ENCODE measurements at places on chromosomes 13 and 19.
A peak's percentile ranks its signal among the peaks of the same experiment; 100 is the strongest.

DNA sequence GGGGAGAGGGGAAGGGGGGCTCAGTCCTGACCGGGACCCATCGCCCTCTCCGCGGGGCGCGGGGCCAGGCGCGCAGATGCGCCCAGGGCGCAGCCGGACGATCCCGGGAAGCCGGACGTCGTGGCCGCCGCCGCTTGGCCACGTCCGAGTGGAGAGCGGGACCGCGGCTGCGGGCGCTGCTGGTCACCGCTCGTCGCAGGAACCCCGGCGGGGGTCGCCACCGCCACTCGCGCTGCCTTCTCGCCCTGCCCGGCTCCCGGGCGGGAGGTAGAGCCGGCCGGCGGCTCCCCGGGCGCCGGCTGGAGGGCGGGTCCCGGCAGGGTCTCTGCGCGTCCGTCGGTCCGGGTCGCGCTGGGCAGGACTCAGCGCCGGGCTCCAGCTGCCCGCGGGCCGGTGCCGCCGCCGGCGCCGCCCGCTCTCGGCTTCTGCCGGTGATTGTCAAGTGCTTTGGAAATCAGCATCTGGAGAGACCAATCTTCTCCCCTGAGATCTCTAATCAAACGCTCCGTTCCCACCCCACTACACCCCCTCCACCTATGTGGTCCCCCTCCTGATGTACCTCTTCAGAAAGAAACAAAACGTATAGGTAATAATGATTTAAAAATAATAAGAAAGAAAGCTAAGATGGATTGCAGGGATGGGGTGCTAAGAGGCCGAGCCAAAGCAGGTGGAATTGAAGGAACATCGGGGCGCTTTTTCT, 464.4 kb downstream of the ITGBL1 start:
- DNase-seq, result no peak

GRCh38 chr19:5637971-5638370, 15.1 kb downstream of the SAFB start:
- no peak for DNase-seq

DNA sequence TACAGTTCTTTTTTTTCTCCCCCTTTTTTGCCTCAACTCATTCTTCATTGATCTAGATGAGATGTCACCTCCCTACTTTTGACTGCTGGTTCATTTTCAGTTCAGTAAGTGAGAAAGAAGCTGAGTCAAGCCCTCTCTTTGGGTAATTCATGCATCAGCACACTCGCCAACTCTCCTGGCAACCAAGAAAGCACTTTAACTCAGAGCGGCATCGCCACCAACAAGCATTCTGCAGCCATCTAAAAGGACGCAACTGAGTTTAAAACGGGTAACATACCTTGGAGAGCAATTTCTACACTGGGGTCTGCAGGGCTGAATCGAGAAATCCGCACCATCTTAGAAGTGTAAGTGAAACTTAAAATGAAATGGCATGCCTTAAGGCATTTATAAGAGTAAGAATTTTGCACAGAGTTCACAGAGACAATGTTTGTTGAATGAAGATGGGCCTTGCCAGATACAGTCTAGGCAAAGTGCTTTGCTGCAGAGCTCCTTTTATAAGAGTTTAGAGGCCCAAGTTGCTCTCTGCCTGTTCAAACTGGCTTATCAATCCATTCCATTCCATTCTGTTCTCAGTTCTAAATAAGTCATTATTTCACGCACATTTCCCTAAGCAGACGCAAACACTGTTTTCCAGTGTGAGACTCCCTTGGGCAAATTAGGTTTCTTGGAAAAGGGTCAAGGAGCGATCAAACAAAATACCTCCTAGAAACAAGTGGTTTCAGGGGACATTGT, 338.0 kb downstream of the ENOX1 start:
- DNase-seq, result no peak

- DNase-seq, result peak; percentile 56
Measured at GRCh38 chr13:46893798-46894560, 2.9 kb downstream of the HTR2A start.

DNA sequence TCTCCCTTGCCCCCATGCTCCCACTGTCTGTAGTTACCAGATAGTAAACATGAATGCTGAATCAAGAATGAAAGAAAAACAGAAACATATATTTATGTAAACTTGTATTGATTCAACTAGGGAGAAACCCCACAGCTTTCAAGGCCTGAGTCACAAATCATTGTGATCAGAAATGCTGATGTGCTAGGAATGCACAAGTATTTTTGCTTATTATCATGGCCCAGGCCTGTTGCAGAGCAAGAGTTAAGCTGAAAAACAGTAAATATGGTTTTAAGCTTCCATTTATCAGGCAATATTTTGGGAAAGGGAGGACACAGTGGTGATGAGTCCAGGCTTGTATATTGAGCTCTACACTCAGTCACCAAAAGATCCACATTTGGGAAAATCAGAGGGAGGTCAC, 669.6 kb downstream of the DIAPH3 start:
- no peak for DNase-seq

GRCh38 chr13:113559901-113560644, 24.5 kb upstream of the TFDP1 start:
- DNase-seq, result no peak

GRCh38 chr19:1214862-1215731, 9.5 kb downstream of the STK11 start:
- DNase-seq, result peak; percentile 60

DNA sequence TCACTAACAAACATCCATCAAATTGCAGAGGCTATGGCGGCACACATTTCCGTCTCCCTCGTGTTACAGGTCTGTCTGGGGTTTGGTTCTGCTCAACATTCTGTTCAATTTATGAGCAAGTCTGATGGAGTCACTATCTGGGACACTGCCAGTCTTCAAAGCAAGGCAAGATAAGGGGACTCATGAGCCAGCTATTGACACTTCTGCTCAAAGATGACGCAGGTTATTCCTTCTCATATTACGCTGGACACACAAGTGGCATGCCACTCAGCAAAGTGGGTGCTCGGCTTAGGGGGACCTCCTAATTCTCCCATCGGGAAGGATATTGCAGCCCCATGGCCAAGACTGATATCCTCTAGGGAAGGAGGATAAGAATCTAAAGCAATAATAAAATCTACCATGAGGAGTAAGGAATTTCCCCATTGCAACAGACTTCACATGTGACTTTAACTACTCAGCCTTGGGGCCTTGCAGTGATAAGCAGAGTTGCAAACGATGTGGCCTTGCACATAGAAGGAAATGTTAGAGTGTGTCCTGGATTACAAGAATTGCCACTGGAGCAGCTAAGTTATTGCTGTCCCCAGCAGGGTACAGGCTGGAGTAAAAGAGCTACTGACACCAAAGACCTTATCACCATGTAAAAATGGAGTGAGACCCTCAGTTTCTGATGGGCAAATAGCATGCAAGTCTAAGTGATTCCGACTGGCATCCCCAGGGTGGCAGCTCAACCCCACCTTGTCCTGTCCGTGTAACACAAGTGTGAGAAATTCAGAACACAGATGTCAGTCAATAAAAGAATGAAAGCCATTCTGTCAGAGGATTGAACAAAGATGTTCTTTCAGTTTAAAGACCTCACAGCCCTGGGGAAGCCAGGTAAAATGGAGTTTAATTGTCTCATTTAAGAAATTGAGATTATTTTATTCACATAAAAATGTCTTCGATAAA, 306.1 kb downstream of the IRS2 start:
- DNase-seq, result peak; percentile 52

- no peak for DNase-seq
Measured at GRCh38 chr13:57932061-57932460, 300.5 kb downstream of the PCDH17 start.

- DNase-seq, result peak; percentile 57
Measured at GRCh38 chr19:10520652-10521318, 3.5 kb upstream of the S1PR5 start.

GRCh38 chr13:92951273-92951890, 275.2 kb upstream of the GPC6 start:
- no peak for DNase-seq

GRCh38 chr19:54325194-54325621, 12.2 kb upstream of the LILRA5 start:
- DNase-seq, result peak; percentile 71

DNA sequence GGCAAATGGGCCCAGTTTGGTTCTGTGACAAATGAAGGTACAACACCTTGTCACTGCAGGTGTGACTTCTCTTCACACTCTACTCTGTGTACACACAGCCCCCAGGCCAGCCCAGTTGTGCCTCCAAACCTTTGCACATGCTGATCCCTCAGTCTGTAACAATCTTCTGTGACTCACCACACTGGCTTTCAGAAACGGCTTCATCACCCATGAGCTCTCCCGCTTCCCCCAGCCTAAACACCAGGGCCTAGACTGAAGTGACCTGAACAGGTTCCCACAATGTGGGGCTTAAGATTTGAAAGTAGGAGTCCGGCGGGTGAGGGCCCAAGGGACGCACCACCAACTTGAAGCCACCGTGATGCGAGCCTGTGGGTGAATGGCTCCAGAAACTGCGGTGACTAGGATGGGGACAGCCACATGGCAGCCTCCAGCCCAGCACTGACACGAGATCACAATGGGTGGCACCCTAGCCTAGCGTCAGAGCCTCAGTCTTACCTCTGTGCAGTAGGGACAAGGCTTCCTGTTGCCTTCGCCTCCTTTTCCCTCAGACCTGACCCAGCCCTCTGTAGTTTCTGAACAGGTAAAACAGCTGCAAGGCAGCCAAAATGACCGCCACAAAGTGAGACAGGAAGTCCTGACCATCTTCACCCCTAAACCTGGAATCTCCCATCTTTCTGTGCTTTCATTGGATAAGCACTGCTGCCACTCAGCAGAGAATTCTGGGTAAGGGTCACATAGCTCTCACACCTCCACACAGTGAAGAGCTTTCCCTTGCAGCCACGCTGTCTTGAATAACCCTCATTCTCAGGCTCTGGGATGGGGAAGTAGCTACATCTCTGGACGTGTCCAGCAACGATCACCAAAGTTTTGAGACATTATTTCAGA, 34.2 kb upstream of the ZNF599 start:
- peak; percentile 2 for DNase-seq

- DNase-seq, result peak; percentile 41
Measured at GRCh38 chr13:59906413-59907049, 257.2 kb downstream of the DIAPH3 start.

DNA sequence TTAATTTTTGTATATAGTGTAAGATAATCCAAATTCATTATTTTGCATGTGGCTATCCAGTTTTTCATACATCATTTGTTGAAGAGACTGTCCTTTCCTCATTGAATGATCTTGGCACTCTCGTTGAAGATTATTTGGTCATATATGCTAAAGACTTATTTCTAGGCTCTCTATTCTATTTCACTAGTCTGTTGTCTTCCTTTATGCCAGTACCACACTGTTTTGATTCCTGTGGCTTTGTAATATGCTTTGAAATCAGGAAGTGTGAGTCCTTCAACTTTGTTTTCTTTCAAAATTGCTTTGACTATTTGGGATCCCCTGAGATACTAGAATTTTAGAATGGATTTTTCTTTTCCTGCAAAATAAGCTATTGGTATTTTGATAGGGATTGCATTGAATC, 24.5 kb downstream of the FNDC3A start:
- no peak for DNase-seq

GRCh38 chr19:993831-994393, 6.3 kb upstream of the GRIN3B start:
- no peak for DNase-seq
